ENCODE measurements at places on chromosomes 7 and 10.

- DNase-seq, result no peak
Measured at GRCh38 chr7:130922206-130923112, 188.5 kb upstream of the KLF14 start.

GRCh38 chr7:2967253-2967652 lies 76.4 kb downstream of the CARD11 start:
- no peak for DNase-seq

DNA sequence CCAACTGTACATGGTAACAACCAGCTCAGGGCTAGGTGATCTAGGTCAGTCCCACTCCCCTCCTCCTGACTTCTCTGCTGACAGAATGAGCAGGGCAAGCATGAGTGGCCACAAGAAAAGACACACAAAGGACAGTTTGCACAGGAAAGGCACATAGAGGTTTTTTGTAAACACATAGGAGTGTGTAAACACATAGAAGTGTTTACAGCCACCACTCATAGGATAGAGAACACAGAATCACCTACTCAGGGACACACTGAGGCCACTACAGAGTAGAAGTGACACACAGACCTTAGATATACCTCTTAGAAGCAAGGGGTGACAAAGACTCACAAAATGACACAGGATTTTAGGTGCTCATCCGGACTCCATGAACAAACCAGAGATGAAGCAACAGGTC lies 19.0 kb downstream of the NUDCD3 start:
- no peak for DNase-seq

- DNase-seq, result no peak
Measured at GRCh38 chr7:45407730-45408408, 166.3 kb upstream of the ADCY1 start.

- no peak for DNase-seq
Measured at GRCh38 chr7:5382281-5382892, 41.2 kb downstream of the TNRC18 start.

DNA sequence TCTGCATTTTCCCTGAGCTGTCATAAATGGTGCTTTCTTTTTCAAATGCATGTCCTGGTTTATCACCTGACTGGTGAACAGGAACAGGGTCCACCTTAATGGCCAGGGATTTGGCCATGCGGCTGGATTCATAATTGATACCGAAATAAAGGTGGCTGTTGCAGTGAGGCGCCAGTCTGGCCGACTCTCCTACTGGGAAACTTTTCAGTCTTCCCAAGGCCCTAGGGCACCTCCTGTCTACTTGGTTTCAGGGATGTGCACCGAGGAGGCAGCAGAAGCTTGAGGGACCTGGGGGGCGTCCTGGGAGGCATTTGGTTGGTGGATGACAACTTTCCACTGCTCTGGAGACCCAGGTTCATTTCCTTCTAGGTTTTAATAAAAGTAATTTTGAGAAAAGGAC lies 46.4 kb upstream of the FIGNL1 start:
- no peak for DNase-seq

GRCh38 chr7:111006691-111007090 lies 84.2 kb upstream of the LRRN3 start:
- no peak for DNase-seq

DNA sequence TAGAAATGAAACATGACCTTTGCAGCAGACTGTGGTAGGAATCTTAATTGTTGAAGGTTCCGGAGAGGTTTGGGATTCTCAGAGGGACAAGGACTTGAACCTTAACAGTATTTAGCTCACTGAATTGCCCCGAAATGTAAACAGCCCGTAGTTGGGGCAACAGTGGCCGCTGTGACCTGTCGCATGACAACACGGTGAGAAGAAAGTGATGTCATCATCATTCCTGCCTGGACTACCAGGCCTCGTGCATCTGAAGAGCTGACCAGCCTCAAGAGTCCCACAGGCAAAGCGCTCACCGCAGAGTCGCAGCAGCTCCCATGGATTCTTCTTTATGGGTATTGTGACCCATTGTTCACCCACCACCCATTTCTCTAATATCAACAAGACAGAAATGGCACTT lies 250.6 kb downstream of the KLF6 start:
- no peak for DNase-seq

GRCh38 chr7:98541101-98541500 lies 76.0 kb upstream of the NPTX2 start:
- no peak for DNase-seq
